ENCODE measurements at places on chromosomes 11 and 22. TPM values are rescaled to one million over a fixed set of nuclear protein-coding genes. Genes with fewer than 3 reads are reported as not detected.

The TREH gene
- 0.25 TPM for polyA plus RNA-seq

The AIFM3 gene
- polyA plus RNA-seq, result 0.45 TPM

The H19 gene
- polyA plus RNA-seq, result 14,324 TPM

The MPPED2 gene
- polyA plus RNA-seq, result 4.4 TPM

The ACTN3 gene
- polyA plus RNA-seq, result 141 TPM

The LAMTOR1 gene
- 83.8 TPM for polyA plus RNA-seq

The IFITM10 gene
- polyA plus RNA-seq, result 0.19 TPM

The DMC1 gene
- 8.0 TPM for polyA plus RNA-seq

The NEFH gene
- 1.9 TPM for polyA plus RNA-seq

The C22orf42 gene
- polyA plus RNA-seq, result not detected

The IFITM1 gene
- polyA plus RNA-seq, result 30.5 TPM

The ZNF214 gene
- 1.5 TPM for polyA plus RNA-seq

Data from hindlimb muscle (tissue), 1 donor.